ENCODE measurements at places on chromosomes 1 and 21.

DNA sequence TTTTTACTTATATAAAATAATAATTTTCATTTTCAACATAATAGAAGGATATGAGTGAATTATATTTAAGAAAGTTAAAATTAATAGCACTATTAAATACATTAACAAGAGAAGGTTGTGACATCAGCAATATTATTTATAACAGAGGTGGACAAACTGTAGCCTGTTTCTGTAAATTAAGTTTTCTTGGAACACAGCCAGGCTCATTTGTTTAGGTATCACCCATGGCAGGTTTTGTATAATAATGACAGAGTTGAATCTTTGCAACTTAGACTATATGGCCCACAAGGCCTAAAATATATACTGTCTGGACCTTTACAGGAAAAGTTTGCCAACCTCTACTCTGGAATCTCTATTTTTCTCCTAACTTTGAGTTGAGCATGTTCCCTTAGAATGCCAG, 42.8 kb upstream of the CACYBP start:
- no peak for DNase-seq

GRCh38 chr1:25556791-25557476, 13.5 kb downstream of the LDLRAP1 start:
- DNase-seq = no peak

DNA sequence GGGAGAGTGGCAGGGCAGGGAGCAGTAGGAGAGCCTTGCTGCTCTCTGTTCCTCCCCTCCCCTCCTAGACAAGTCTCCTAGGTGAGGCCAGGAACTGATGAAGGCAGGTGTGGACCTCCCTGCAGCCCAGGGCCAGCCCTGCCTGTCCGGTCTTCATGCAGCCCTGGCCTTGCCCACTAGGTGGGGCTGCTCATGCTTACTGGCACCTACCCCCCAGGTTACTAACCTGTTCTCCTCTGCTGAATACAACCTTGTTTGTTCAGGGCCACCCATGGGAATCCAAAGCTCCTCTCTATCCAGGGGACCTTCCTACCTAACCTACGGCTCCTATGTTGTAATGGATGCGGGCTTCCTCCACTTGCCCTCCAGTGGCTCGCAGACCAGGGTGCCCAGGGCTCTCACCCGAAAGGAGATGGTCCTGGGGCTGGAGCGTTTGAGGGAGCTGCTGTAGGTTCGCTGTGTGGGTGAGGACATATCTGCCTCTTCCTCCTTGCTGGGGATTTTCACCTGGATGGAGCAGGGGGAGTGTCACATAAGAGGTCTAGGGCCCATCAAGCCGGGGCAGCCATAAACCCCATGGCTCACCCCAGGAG, 7.9 kb upstream of the TNNT2 start:
- DNase-seq = no peak

GRCh38 chr1:55305735-55306134, 90.6 kb upstream of the USP24 start:
- DNase-seq = no peak

- DNase-seq = peak; percentile 41
Observed at GRCh38 chr1:20212685-20213331, 26.5 kb upstream of the PLA2G2C start.

DNA sequence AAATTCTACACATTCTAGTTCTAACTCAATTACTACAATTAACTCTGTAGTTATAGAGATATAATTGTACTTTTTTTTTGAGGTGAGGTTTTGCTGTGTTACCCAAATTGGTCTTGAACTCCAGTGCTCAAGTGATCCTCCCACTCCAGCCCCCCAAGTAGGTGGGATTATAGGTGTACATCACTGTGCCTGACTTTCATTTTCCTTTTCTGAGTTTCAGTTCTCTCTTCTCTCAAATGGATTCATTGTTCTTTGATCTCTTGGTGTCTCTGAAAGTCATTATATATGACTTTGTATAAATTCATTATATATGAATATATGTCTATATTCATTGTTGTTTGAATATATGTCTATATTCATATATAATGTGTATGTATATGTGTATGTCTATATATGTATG, 74.0 kb upstream of the GALNT2 start:
- no peak for DNase-seq

DNA sequence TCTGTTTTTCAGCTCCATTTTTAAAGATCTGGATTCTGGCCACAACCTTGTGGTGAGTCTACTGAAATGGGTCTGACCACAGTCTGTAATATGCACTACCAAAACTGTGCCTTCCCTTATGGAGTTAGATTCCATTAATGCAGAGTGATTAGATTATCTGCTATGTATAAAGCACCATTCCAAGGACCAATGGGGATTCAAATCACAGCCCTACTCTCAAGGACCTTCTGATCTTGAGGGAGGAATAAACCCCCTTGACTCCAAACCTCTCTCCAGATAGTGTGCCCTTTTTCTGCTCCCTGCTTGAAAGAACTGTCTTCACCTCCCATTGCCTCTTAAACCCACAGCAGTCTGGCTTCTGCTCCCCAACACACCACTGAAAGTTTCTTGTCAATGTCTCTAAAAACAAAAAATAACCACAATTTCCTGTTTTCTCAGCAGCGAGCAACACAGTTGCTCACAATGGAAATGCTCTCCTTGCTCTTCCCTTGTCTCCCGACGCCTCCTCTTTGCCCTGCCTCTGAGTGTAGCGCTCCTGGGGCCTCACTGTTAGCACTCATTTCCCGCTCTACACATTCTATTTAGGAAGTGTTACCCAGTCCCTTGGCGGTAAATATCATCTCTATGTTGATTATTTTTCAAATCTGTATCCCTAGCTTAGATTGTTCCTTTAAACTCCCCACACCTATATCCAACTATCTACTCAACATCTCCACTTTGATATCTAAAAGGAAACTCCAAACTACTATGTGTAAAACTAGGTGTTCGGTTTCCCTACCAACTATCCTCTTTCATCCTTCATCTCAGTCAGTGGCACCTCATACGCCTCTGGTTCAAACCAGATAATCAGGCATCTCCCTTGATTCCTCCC, 13.6 kb downstream of the PCNX2 start:
- no peak for DNase-seq

- no peak for DNase-seq
Observed at GRCh38 chr21:38840456-38841300, 34.9 kb downstream of the ETS2 start.

DNA sequence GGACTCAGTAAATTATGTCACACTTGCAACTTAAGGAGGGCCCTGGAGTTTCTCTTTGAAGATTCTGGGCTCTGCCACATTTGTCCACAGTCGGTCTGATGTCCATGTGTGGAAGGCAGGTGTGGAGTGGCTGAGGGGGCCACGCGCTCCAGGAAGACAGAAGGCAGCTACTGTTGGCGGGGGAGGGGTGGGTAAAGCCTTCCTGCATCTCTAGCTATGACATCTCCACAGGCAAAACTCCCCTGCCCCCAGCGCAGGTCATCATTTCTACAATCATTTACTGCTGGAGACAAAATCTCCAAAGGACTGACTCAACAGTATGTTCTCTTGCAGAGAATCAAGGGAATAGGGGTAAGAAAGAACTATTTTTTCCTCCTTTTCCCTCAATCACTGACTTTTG, 11.4 kb upstream of the TSPEAR start:
- DNase-seq = no peak

- no peak for DNase-seq
Observed at GRCh38 chr1:25568090-25568833, 24.9 kb downstream of the LDLRAP1 start.

All from stimulated activated CD4-positive, alpha-beta T cell treated with anti-CD3 and anti-CD28 coated beads, Interleukin-1b, Interleukin-23, amount 100 ng/mL, for 4 hours (primary cell).